ENCODE measurements at places on chromosomes 2 and 18.

GRCh38 chr18:13004396-13004795 is 13.2 kb downstream of the CEP192 start:
- DNase-seq: no peak

DNA sequence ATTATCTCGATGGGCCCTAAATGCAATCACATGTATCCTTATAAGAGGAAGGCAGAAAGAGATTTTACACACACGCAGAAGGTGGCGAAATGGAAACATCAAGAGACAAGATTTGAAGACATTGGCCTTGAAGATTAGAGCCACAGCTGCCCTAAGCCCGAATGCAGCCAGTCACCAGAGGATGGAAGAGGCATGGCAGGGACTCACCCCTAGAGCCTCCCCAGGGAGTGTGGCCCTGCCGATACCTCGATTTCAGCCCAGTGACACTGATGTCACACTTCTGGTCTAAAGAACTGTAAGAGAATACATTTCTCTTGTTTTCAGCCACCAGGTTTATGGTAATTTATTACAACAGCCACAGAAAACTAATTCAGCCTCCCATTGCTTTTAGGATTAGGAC is 17.4 kb downstream of the TTC39C start:
- no peak for DNase-seq

DNA sequence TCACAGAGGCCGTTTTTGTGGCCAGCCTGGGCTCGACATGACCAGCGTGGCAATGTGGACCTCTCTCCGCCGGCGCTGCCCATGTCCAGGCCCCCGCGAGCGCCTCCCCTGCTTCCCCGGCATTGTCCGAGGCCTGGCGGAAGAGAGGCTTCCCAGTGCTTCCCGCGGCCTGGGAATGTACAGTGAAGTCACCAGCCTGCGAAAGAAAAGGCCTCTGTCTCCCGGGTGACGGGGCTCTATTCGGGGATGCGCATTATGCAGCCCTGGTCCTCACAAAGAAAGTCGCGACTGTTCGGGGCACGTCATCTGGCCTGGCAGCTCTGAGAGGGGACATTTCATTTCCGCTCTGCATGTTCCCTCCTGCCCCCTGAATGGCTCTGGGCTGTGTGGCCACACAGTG is 109.2 kb upstream of the AGAP1 start:
- DNase-seq: no peak

DNA sequence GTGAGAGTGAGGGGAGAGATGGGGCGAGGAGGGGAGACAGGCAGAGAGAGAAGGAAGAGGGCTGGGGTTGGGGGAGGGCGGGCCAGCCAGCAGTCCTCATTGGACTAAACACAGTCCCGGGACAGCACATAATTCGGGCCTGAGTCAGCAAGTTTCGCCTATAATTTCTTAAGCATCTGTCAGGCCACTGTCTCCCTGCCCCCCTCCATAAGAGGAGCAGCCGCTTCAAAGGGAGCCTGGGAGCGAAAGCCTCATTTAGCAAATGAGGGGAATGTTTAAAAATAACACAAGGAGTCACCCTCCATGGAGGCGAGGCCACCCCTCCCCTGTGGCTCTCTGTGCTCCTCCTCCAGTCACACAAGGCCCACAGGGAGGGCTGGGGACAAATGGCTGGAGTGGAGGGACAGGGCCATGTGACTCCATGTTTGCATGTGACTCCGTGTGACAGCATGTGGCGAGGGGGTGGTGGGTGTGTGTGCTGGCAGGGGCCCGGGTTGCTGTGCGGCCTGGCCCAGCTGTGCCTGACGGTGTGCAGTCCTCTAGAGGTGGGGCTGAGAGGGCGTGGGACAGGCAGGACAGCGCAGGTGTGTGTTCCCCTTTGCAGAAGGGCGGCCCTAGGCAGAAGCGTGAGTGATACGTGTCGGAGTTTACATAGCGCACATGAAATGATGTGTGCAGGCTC is 162.4 kb downstream of the CELF4 start:
- DNase-seq: no peak

- DNase-seq: no peak
Observed at GRCh38 chr2:118300832-118301231, 212.6 kb downstream of the INSIG2 start.

DNA sequence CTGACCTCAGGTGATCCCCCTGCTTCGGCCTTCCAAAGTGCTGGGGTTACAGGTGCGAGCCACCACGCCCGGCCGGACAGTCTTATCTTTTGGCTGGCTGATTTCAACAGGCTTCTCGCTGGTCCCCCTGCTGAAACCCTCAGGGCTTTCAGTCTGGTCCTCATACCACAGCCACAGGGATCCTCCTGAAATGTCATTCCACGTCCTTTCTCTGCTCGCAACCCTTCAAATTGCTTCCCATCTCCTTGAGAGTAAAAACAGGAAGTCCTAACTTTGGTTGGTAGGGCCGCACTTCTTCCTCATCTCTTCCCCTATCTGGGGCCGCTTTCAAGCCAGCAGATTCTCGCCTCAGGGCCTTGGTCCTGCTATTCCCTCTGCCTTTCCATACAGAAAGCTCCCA is 1.4 kb upstream of the CAB39 start:
- DNase-seq: no peak

GRCh38 chr2:160952464-160953254 is 207.6 kb upstream of the TANK start:
- no peak for DNase-seq

GRCh38 chr2:45014016-45014702 is 4.9 kb upstream of the SIX2 start:
- DNase-seq: no peak

- no peak for DNase-seq
Observed at GRCh38 chr2:172287190-172287589, 140.2 kb upstream of the ITGA6 start.

DNA sequence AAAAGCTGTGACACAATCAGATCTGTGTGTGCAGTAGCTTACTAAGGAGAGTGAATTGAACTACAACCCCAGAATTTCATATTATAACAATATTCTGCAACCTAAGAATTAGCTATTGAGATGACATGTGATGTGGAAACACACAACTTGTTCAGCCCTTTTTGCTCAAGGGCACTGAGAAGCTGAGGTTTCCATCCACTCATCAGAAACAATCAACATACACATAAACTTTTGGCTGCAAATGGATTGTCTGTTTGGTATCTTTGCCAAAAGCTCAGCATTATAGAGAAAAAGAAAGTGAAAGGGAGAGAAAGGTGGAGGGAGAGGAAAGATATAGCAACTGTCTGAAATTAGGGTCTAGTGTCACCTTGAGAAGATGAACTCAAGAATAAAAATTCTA is 117.2 kb upstream of the KLF7 start:
- no peak for DNase-seq

DNA sequence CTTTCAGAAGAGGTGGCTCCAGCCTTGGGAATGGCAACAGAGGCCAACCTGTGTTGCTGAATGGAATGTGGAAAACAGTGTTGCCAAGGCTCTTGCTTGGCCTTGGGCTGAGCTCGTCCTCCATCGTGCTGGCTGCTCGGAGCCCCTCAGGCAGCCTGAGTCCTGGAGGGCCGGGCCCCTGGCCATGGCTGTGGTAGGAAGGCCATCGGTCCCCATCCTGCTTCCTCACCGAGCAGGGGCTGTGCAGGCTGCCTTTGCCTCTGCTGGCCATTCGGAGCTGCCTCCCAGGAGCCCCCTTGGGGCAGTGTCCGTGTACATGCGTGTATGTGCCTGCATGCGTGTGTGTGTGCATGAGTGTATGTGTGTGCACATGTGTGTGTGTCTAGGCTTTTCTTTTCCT is 178.2 kb downstream of the KLHL29 start:
- DNase-seq: no peak

DNA sequence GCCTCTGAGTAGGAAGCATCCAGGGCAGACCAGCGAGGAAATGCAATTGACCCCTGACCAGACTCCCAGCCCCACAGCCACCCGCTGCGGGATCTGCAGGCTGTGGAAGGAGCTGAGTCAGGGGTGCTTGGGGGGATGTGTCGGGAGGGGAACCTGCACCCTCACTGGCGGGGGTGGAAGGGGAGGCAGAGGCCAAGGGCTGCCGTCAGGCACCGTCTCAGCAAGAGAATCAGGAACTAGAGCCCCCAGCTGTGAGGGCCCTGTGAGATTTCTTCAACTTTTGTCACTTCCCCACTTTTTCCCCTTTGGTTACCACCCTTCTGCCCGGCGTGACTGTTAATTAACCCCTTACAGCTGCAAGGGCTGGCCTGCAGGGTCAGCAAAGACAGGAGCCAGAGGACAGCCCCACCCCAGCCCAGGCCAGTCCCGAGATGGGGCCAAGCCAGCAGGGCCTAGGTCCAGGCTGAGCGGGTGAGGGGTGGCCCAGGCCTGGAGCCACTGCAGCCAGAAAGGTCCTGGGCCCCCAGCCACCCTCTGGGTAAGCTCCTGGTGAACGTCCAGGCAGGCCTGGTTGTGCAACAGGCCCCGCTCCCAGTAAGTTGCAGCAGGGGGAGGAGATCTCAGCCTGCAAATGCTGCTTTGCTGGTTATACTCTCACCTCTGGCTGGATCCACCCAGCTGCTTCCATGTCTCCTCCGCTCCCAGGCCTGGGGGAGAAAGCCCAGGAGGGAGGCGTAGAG is 147.0 kb upstream of the ID2 start:
- no peak for DNase-seq

DNA sequence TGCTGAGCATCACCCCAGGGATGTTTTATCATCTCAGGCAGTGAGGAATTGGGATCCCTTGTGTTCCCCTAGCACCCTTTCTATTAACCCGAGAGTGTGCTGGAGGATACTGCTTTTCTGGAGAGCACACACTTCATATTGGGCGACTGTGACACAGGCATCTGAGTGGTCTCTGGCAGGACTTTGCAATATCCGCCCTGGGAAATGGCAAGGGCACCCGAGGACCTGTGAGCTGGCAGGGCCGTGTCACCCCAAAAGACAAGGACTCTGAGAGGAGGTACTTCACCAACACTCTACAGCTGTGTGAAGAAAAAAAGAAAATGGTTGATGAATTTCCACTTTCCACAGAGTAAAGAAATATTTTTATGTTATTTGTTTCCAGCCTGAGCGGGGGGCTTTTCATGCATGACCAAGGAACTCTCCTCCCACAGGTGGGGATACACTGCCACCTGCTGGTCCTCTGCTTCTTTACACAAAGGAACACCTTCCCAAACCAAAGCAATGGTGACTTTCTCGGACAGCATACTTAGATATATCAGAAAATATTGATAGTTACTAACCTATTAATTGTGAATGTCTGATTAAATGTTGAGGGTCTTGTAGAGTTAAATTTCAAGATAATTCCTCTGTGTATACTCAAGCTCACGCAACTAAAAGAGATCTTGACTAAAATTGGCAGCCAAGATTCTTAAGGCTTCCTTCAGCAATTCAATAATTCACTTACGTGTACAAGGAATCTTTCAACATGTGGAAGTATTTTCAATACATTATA is 45.9 kb upstream of the REG3G start:
- no peak for DNase-seq

DNA sequence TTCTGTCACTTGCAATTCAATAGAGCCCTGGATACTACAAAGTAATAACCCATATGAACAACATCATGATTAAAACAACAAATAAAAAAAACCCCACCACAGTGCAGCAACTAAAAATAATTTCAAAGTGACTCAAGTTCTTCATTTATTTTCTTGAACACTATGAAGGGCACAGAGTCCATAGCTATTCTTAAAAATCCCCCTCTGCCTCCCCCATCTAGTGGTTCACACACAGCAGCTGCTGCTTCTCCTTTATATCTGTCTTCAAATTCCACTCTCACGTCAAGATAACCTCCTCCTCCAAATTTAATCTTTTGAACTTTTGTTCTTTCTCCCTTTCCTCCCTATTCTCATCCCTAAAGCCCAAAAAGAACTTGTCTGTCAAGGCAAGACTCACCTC is 591.3 kb downstream of the ZEB2 start:
- no peak for DNase-seq

- no peak for DNase-seq
Observed at GRCh38 chr2:140643761-140644187, 1487.0 kb downstream of the LRP1B start.

DNA sequence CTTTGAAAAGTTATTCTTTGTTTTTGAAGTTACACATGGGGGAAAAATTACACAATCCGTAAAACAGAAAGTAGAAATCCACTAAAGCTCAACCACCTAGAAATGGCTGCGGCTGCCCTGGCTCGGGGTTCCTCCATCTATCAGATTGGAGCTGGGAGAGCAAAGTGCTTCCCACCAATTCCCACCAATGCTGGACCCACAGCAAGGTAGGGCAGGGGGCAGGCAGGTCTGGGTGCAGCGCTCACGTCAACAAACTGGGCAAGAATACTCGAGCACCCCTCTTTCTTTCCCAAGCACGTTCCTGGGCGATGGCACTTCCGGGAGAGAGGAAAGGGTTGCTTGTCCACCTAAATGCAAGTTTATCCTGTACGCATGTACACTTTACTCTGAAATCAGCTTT is 217.6 kb downstream of the NDUFA10 start:
- no peak for DNase-seq

- no peak for DNase-seq
Observed at GRCh38 chr2:48504647-48505327, 25.2 kb upstream of the STON1 start.

DNA sequence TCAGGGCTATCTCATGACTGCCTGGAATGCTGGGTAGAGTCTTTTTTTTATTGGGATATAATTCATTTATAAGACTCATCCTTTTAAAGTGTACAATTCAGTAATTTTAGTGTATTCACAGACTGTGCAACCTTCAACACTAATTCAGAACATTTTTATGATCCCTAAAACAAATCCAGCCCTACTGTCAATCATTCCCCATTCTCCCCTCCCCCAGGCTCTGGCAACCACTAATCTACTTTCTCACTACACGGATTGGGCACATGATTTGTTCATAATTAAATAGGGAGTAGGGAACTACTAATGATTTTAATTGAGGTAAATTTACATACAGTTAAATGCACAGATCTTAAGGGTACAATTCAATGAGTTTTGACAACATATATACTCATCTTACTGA is 225.7 kb downstream of the CDCA7 start:
- no peak for DNase-seq

DNA sequence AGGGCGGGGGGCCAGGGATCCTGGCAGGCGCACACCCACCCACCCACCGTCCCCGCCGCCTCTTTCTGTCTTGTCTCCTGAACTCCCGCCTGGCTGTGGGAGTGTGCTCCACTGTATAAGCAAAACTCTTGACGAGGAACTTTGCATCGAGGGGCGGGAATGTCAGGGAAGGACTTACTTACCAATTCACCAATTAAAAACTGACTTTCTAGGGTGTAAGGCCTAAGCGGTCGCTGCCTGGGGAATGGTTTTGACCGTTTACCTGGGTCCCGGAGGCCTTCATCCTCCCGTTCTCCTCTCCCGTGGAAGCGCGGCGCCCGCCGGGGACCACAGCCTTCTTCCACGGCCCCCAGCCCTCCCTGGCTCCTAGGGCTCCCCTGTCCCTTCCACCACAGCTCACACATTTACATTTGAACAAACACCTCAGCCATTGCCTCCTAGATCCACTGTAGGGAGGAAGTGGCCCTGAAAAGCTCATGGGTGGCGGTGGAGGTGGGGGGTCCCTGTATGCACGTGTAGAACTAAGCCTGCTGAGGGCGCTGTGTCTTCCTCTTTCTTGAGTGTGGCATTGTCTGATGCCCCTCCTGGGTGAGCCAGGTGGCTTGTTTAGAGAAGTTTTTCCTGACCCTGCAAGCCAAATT is 8.9 kb downstream of the ASIC4 start:
- DNase-seq: no peak
